ENCODE measurements at places on chromosomes 12 and 14.

GRCh38 chr12:77615332-77615731 is 215.4 kb upstream of the NAV3 start:
- DNase-seq = no peak

DNA sequence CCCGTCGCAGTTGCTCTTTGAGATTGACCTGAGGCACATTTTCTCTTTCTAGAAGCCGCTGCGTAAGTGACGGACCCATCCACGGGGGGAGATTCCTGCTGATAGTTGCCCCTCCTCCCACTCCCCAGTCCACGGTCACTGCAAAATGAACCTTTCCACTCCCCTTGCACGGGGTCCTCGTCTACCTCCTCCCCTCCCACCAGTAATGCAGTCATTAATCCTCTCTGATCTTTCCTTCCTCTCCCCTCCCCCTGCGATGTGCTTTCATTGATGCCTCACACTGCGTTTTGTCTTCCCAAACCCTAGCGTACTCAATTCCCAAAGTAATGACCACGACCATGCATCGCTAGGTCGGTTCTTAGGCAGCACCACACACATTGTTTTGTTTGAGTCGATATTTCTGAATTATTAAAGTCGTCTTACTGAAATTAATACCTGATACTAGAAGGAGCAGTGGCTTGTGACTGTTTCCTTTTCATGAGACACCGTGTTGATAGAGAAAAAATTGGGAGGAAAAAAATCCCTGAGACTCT is 857 bp downstream of the ETNK1 start:
- DNase-seq = no peak

DNA sequence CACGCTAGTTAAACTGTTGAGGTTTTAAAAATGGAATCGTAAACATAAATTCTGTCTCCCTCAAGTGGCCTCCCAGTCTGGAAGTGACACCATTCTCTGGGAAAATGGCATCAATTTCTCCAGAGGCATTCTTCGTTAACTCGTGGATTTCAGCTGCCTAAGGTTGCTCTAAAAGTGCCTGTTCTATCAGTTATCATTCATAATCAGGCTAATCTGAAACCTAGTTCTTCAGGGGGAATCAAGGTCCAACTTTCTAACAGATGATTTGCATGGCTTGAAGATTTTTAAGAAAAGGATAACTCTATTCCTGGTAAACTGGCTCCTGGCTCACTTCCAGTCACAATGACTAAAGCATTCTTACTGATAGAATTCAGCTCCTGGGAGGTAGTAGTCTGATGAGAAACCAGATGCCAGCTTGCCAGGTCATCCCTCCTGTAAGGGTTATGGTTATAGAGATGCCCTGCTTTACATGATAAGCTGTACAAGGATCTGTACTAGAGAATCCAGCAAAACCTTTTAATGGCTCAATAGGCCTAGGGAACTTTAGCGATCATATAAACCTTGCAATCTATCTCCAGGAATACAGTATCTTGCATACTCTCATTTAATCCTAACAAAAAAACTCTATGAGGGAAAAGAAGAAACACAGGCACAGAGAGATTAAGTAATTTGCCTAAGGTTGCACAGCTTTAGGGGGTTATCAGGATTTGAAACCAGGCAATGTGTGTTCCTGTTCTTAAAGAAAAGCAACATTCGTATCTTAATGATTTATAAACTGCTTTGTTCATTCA is 1.5 kb downstream of the L3HYPDH start:
- no peak for DNase-seq

DNA sequence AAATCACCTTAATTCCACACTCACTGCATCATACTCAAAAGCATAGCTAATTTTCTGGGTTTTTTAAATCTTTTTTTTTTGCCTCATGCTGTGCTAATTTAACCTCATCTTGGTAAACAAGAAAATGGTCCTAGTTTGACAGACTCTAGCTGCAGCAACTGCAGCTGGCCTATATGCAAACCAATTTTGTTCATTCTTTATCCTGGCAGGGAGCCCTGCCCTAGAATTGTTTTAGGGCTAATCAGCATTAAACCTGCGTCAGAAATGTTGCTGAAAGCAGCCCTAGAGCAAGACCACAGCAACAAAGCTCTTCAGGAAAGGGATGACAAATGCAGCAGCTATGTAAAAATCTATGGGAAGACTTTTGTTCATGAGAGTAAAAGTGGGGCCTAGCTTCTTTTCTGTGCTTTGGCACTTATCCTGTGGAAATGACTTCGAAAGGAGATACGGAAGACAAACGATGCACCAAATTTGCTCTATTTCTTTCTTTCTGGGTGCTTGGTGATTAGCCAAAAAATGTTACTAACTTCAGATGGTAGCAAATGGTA is 72.2 kb downstream of the DENND5B start:
- no peak for DNase-seq
